ENCODE measurements at places on chromosomes 2 and 18. TPM values are rescaled to one million over a fixed set of nuclear protein-coding genes. Genes with fewer than 3 reads are reported as not detected.

Gene IGFBP5
- total RNA-seq, result 456 TPM

- no peak for DNase-seq
- H3K27me3 ChIP-seq, result no peaks in the 10 kb centered on the region
- peak overlapping the region; percentile 81 for H3K27ac ChIP-seq
- H3K4me3 ChIP-seq, result no peak overlapping the region
- peaks cover 15% of the 10 kb centered on the region for H3K36me3 ChIP-seq
Observed at GRCh38 chr2:1728821-1729220, 15.5 kb downstream of the PXDN start.

DNA sequence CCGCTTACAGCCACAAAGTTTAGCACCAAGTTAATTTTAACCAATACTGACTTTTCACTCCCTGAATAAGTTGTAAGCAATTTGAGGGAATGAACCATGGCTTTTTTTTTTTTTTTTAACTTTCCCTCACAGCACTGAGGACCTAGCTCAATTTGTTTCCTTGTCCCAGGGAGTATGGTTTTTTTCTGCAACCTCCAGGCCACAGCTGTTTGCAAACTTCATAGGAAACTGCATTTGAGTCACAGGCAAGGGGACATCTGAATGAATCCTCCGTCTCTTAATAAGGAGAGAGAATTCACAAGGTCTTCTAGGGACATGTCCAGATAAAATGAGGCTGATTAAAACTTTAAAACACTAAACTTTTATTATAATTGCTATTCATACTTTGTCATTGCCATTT is 181.5 kb downstream of the GFPT1 start:
- peaks cover 27% of the 10 kb centered on the region for H3K36me3 ChIP-seq
- no peak overlapping the region for H3K27ac ChIP-seq
- no peaks in the 10 kb centered on the region for H3K27me3 ChIP-seq
- no peak for DNase-seq
- H3K4me1 ChIP-seq, result no peaks in the 10 kb centered on the region

Gene ESPNL
- total RNA-seq, result 0.38 TPM

GRCh38 chr2:191165176-191165643 is 14.4 kb upstream of the STAT4 start:
- H3K27me3 ChIP-seq, result peaks cover 22% of the 10 kb centered on the region
- no peak for DNase-seq
- H3K27ac ChIP-seq, result no peak overlapping the region
- peaks cover 31% of the 10 kb centered on the region for H3K4me1 ChIP-seq
- H3K36me3 ChIP-seq, result no peaks in the 10 kb centered on the region
- H3K4me3 ChIP-seq, result no peak overlapping the region

Gene GNLY
- 0.43 TPM for total RNA-seq

DNA sequence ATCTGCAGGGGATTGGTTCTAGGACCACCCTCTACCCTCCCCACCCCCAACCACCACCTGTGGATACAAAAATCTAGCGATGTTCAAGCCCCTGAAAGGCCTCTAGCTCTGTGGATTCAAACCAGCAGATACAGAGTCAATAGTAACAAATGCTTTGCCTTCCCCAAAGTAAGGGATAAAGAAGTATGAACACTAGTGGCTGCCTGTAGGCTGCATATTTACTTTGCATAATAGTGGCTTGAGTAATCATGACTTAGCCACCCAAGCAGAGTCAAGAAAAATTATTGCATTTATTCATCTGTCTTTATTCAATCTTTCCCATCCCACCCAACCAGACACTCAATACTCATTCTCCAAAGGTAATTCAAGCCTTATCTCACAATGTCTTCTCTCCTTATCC is 43.8 kb downstream of the SOCS6 start:
- no peak overlapping the region for H3K27ac ChIP-seq
- peaks cover 20% of the 10 kb centered on the region for H3K36me3 ChIP-seq
- no peaks in the 10 kb centered on the region for H3K27me3 ChIP-seq
- H3K4me3 ChIP-seq, result no peak overlapping the region
- no peak for DNase-seq
- H3K4me1 ChIP-seq, result peaks cover 5% of the 10 kb centered on the region
